ENCODE measurements at places on chromosomes 7 and 10.

DNA sequence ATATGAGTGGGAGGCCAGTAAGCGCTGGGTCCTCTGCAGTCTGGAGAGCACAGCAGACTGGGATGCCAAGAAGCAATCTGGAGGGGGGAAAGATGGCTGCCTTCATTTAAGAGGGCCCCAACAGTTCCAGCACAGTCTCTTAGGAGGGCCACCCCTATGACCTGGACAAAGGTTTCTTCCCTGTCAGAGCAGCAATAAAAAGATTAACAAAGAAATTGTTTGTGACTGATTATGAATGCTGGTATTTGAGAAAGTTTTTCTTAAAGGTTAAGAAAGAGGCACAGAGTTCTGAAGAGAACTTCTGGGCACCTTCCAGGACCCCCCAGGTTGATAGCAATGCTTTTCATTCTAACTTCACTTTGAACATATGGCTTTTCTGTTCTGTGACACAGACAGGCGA lies 52.3 kb downstream of the CYP26A1 start:
- DNase-seq, result no peak

- no peak for DNase-seq
These were observed 806.1 kb downstream of the TNS3 start for GRCh38 chr7:46775776-46776175.

DNA sequence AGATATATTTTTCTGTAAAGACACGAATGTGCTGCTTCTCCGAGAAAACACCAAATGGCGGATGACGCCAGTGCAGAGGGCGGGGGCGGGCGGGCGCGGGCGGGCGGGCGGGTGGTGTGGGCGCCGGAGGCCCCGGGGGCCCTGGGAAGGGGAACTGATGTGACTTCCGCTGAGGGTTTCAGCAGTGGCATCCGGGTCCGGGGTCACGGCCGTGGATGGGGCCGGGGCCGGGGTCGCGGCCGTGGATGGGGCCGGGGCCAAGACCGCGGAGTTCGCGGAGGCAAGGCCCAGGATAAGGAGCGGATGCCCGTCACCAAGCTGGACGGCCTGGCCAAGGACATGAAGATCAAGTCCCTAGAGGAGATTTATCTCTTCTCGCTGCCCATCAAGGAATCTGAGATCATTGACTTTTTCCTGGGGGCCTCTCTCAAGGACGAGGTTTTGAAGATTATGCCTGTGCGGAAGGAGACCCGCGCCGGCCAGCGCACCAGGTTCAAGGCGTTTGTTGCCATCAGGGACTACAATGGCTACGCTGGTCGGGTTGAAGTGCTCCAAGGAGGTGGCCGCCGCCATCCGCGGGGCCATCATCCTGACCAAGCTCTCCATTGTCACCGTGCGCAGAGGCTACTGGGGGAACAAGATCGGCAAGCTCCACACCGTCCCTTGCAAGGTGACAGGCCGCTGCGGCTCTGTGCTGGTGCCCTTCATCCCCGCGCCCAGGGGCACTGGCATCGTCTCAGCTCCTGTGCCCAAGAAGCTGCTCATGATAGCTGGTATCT lies 20.3 kb upstream of the IGF2BP3 start:
- DNase-seq, result no peak

DNA sequence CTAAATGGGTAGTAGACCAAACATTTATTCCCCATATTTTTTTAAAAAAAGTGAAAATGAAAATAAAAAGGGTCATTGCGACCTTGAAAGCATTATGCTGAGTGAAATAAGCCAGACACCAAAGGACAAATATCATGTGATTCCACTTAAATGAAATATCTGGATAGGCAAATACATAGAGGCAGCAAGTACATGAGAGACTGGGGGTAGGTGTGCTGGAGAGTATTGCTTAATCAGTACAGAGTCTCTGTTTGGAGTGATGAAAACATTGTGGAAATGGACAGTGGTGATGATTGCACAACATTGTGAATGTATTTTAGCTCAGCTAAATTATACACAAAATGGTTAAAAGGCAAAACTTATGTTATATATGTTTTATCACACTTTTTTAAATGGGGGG lies 169.4 kb downstream of the AKR1D1 start:
- DNase-seq, result no peak

GRCh38 chr10:580778-581177 lies 108.7 kb downstream of the DIP2C start:
- no peak for DNase-seq

- no peak for DNase-seq
These were observed 17.5 kb upstream of the PLAU start for GRCh38 chr10:73893426-73893825.

GRCh38 chr10:66151346-66151745 lies 774.5 kb upstream of the LRRTM3 start:
- DNase-seq, result no peak

DNA sequence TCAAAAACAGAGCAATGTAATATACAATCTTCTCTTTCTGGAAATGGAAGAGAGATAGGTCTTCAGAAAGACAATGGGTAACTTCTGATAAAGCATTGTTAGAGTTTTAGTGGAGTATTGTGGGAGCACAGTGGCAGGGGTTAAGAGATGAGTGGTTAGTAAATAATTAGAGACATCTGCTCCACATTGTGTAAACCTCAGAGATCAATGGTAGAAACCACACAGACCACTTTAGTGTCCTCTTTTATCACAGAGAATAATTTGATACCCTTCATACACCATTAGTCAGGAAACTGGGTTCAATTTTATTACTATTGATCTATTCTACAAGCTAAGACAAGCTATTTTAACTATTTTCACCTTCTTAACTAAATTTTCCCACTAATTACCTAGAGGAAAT lies 35.9 kb upstream of the MAGI2 start:
- DNase-seq, result no peak

GRCh38 chr7:48261696-48262095 lies 90.4 kb downstream of the ABCA13 start:
- no peak for DNase-seq

GRCh38 chr10:89837165-89838043 lies 136.0 kb downstream of the KIF20B start:
- DNase-seq, result no peak

GRCh38 chr10:92131275-92131820 lies 159.5 kb downstream of the CPEB3 start:
- DNase-seq, result no peak

- no peak for DNase-seq
These were observed 62.5 kb downstream of the TMEM130 start for GRCh38 chr7:98807068-98808048.

GRCh38 chr7:84790882-84791281 lies 396.0 kb downstream of the SEMA3D start:
- no peak for DNase-seq

GRCh38 chr10:34809796-34810195 lies 5.3 kb downstream of the PARD3 start:
- no peak for DNase-seq

DNA sequence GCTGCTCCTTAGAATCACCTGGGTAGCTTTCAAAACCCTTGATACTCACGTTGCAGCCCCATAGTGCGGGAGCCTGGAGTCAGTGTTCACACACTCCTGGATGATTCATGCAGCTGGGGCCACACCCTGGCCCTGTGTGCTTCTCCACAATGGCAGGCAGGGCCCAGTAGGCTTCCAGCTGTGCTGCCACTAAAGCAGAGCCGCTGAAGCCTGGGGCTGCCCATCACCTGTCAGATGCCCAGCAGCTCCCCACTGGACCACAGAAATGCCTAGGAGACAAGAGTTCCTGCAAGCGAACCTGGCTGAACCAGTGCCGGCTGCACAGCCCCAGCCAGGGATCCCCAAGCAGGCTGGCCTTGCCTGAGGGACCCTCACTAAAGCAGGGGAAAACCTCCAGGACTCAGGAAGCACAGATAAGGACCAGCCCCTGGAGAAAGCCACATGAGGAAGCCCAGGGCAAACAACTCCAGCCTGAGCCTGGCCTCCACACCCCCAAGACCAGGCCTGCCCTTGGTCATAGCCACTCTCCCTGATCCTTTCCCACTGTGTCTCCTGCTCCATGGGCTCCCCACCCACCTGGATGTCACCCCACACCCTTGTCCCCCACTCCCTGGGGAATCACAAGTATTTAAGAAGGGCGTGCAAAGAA lies 111.9 kb downstream of the GRID1 start:
- DNase-seq, result peak; percentile 46

- no peak for DNase-seq
These were observed 261.4 kb downstream of the ZMYND11 start for GRCh38 chr10:396535-397220.

GRCh38 chr7:40805361-40805760 lies 670.6 kb downstream of the SUGCT start:
- DNase-seq, result no peak

DNA sequence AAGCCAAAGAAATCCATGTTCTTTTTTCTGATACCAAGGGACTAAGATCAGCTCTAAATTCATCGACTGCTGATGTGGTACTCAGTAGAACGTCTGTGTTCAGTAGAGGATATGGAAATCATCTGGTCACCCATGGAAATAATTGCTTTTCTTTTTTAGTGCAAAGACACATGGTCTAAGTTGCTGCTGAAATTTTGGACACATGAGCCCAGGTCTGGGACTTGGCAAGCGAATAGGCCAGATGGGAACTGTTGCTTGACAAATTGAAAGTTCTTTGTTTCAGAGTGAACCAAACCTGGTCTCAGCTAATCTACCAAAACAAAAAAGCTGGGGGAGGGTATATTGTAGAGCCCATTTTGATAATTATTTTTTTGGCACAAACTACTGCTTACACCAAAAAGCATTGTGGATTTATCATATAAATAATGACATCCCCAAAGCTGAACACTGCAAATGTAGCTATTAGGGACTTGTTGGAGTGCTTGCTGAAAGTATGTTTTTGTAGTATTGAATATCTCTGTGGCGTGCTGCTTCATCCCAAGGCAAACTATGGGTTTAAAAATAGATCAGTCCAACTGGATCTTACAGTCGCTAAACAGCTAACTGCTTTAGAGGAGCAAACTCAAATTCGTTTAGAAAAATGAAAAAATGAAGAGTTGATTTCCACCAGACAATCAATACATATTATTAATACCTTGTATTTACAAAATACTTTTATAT lies 144.7 kb downstream of the TRIL start:
- DNase-seq, result no peak

- DNase-seq, result no peak
These were observed 146.3 kb downstream of the HIBADH start for GRCh38 chr7:27516421-27516820.

GRCh38 chr7:99331002-99331401 lies 5.3 kb downstream of the ARPC1A start:
- DNase-seq, result no peak

DNA sequence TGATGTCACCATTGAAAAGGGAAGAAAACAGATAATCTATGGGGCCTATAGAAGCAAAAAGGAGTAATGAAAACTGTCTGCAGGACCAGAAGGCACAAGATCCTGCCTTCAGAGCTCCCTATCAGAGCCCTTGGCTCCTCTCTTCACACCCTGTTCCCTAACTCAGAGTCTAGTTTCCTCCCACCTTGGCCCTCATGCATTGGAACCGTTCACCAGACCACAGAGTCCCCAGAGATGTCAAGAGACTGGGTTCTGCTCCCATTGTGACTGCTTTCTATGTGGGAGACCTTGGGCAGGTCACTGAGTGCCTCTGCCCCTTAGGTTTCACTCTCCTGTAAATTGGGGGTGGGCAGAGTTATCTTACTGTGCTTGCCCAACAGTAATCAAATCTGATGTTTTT lies 80.1 kb upstream of the RPA3 start:
- DNase-seq, result no peak

DNA sequence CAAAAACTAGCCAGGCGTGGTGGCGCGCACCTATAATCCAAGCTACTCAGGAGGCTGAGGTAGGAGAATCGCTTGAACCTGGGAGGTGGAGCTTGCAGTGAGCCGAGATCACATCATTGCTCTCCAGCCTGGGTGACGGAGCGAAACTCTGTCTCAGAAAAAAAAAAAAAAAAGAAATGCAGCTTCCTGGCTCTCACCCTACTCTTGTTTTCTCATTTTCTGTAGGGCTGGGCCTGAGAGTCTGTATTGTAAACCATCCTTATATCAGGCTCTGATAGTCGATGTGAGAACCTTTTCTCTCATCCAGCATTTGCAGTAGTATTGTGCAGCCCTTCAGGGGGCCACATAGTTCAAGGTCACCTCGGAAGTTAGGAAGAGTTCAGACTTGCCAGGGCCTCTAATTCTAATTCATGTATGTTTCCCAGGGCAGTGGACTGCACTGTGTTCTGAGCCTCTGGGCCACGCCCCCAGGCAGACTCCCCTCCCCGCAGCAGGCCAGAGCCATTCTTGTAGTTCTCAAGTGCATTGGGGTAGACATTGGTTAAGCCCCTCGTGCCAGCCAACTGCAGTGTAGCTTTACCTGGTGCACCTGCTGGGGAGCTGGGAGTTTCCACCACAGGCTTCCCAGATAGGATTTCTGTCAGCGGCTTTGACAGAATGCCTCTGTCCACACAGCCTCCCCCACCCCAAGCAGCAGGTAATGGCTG lies 38.3 kb upstream of the PDCD4 start:
- DNase-seq, result no peak

DNA sequence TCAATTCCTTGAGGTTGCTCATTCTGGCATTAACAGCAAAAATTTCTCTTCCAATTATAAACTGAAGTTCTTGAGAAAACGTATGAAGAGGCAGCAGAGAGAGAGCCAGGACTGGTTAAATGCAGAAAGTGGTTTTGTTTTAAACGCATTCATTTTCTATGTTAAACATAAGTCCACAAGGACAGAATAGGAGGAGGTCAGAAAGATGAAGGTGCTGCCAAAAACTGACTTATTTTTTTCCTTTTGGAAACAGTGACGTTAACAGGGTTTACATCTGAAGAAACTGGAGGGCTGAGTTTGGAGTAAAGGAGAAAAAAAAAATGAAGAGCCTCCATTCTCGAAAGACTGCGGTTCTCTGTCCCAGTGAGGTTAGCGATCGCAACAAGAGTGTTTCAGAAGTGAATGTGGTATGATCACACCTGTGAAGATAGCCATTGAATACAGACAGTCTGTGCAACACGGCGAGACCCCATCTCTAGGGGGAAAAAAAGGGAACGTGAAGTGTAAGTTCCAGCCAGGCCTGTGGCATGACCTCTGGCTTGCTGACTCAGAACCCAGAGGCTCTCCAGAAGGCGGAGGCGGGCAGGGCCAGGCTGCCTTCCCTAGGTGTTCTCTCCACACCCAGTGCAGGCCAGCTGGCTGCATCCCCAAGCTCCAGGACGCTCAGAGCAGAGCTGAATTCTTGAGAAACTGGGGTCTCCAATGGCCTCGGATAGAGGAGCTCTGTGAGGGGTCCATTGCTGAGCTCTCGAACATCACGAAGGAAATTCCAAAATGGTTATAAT lies 84.0 kb downstream of the CHST15 start:
- DNase-seq, result no peak

- no peak for DNase-seq
These were observed 184.0 kb downstream of the ADAM12 start for GRCh38 chr10:126204320-126204719.
